RPMI7951 (cell line): ENCODE measurements at places on chromosomes 16 and 17. TPM values are rescaled to one million over a fixed set of nuclear protein-coding genes. Genes with fewer than 3 reads are reported as not detected.

DNA sequence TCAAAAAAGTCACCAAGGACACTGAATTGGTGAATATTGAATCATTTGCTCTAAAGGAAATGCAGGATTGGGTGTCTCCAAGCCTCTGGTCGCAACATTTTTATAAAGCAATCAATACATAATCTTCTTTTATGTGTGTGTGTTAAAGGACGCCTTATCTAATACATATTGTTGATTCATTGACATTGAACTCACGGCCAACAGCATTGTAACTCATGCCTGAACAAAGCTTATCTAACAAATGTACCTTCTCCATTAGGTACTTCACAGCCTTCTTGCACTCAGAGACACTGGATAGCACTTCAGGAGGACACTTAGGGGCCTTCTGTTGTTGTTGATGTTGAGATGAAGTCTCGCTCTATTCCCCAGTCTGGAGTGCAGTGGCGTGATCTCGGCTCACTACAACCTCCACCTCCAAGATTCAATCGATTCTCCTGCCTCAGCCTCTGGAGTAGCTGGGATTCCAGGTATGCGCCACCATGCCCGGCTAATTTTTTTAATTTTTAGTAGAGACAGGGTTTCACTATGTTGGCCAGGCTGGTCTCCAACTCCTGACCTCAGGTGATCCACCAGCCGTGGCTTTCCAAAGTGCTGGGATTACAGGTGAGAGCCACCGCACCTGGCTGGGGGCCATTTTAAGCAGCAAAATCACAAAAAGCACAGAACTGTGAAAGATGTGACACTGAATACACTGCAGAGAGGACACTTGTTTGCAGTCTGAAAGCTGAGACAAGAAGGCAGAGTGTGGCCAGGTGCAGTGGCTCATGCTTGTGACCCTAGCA lies 13.2 kb upstream of the PDXDC1 start:
- DNase-seq: no peak

DNA sequence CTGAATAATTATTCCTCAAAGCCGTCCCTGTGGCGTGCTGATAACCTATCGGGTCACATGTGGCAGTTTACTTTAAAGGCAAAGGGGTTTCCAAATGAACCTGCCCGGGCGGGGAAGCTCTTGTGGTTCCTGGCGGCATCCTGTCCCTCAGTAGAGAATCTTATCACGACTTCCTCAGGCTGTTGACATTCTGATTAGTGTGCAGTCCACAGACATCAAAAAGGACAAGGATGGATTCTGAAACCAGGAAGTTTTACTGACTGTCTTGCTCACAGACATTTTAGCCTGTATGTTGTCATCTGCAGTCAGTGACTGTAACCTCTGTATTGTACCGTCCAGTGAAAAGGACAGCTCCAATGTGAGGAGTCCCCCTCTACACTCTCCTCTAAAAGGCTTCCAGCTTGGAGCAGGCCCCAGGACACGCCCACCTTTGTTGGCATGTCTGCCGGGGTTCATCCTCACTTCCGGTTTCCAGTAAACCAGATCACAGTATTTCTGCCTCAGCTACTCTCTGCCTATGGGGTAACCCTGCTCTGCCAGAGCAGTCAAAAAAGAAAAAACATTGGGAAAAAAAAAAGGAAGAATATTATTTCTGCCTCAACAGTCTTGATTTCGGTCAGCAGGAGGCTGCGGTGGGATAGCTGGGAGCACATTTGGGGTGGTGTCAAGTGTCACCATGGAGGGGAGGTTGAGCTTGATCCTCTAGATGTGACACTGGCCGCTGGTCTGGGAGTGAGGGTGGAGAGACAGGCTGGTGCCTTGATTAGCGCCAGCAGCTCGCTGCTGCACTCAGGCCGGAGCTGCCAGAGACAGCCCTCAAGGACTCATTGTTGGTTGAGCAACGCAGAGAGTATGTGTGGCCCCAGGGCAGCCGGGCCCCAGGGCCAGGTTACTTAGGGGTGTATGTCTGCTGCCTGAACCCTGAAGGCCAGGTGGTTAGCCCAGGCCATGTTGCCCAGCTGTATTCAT lies 89.0 kb upstream of the DNAH17 start:
- no peak for DNase-seq

- peak; percentile 64 for DNase-seq
These were observed 10.9 kb upstream of the EVPL start for GRCh38 chr17:76038050-76038449.

- DNase-seq: no peak
These were observed 16.0 kb downstream of the HOXB4 start for GRCh38 chr17:48561884-48562810.

- peak; percentile 31 for DNase-seq
These were observed 1.0 kb upstream of the TTYH2 start for GRCh38 chr17:74212209-74212912.

Gene ACSM2A
- total RNA-seq: not detected in 2 replicates

Gene FBXW10B
- 0.12 and 1.1 TPM in 2 replicates for total RNA-seq
